Kidney tubule cell (primary cell): ENCODE measurements at places on chromosomes 7 and 10.
A peak's percentile ranks its signal among the peaks of the same experiment; 100 is the strongest.

- no peak for DNase-seq
Measured at GRCh38 chr10:18368273-18368672, 228.0 kb downstream of the CACNB2 start.

GRCh38 chr7:22577470-22578001, 77.5 kb upstream of the STEAP1B start:
- DNase-seq = peak; percentile 98

GRCh38 chr10:104897696-104898095, 256.6 kb downstream of the SORCS3 start:
- DNase-seq = no peak

GRCh38 chr10:66747451-66747850, 178.4 kb upstream of the LRRTM3 start:
- peak; percentile 97 for DNase-seq

DNA sequence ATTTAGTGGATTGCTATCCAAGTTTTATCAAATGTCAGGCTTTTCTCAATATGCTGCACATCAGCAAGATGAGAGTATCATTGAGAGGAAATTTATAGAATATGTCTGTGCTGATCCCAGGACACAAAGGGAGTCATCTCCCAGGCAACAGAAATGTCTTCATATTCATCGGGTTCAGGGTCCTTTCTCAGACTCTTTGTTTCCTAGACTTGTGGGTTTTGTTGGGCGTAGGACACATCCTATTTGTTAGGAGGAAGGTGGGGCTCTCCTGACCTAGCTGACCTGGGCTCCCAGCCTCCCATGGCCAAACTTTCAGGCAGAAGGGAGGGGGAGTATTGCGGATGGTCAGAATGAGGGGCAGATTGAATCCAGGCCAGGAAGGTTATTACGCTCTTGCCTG, 22.9 kb upstream of the NPS start:
- no peak for DNase-seq

GRCh38 chr10:7000061-7000460, 410.8 kb downstream of the SFMBT2 start:
- no peak for DNase-seq

DNA sequence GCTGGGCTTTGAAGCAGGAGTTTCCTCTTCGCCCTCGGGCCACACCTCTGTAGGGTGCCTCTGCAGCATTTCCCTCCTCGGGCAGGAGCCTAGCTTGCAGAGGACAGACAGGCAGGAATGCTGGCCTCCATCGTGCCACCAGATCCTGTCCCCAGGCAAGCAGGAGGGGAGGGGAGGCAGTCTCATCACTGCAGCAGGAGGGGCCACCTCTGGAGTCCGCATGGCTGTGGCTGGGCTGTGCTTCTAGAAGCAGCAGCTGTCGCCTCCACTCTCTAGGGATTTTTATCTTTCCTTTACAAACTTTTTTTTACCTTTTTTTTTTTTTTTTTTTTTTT, 181.4 kb downstream of the CUX1 start:
- DNase-seq = no peak

GRCh38 chr10:129680661-129681344, 213.8 kb downstream of the MGMT start:
- DNase-seq = no peak
